ENCODE measurements at places on chromosomes 12 and 14. TPM values are rescaled to one million over a fixed set of nuclear protein-coding genes. Genes with fewer than 3 reads are reported as not detected.

DNA sequence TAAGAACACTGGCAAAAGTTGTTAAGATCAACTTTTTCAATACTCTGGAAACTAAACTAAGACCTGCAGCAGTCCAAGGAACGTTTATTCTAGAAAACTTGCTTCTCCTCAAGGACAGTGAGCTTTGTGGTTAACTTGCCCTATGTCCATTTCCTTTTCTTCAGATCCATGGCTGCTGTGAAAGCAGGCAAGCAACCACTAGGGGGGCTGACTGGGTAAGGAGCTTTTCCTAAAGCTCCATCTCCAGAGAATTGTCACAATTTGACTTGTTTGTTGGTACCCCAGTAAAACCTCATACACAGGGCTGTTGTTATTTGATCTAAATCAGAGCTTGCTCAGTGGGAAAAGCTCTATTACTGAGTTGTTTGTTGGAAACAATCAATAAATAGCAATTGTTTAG is 10.1 kb upstream of the RPL10L start:
- peak; percentile 20 for DNase-seq

DNA sequence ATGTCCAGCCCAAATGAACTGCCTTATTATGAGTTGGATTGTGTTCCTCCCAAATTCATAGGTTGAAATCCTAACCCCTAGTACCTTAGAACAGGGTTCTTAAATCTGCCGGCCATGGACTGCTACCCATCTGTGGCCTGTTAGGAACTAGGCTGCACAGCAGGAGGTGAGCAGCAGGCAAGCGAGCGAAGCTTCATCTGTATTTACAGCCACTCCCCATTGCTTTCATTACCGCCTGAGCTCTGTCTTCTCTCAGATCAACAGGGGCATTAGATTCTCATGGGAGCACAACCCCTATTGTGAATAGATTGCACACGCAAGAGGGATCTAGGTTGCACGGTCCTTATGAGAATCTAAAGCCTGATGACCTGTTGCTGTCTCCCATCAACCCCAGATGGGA is 9.8 kb upstream of the EML5 start:
- DNase-seq, result no peak

The CDCA3 gene
- 75.3 TPM for total RNA-seq

DNA sequence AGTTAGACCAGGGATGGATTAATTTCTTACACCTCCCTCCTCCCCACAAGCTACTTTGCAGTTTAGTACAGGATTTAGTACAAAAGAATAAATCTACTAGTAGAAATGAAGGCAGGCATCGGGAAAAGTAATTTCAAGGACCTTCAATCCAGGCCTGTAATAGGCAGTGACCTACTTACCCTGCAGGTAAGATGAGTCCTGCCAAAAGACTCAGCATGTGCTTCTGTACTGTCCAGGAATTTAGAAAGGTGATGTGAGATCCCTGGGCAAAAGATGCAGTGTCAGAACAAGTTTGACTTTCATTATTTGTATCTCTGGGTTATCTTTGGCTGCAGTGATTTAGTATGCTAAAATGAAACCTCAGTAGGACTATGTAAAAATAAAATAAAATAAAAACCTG is 403.0 kb downstream of the NOVA1 start:
- DNase-seq, result no peak

DNA sequence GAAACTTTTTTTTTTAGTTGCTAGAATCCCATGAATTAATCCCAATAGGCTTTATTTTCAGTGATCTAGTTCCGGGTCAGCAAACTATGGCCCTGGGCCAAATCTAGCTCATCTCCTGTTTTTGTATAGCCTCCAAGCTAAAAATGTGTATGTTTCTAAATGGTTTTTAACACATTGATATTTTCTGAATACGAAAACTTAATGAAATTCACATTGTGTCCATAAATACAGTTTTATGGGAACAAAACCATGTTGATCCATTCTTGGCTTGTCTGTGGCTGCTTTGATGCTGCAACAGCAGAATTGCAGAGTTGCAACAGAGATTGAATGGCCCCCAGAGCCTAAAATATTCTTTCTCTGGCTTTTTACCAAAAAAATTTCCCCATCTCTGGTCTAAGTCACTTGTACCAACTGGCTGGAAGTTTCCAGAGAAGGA is 47.5 kb downstream of the ZNF664 start:
- DNase-seq, result no peak

DNA sequence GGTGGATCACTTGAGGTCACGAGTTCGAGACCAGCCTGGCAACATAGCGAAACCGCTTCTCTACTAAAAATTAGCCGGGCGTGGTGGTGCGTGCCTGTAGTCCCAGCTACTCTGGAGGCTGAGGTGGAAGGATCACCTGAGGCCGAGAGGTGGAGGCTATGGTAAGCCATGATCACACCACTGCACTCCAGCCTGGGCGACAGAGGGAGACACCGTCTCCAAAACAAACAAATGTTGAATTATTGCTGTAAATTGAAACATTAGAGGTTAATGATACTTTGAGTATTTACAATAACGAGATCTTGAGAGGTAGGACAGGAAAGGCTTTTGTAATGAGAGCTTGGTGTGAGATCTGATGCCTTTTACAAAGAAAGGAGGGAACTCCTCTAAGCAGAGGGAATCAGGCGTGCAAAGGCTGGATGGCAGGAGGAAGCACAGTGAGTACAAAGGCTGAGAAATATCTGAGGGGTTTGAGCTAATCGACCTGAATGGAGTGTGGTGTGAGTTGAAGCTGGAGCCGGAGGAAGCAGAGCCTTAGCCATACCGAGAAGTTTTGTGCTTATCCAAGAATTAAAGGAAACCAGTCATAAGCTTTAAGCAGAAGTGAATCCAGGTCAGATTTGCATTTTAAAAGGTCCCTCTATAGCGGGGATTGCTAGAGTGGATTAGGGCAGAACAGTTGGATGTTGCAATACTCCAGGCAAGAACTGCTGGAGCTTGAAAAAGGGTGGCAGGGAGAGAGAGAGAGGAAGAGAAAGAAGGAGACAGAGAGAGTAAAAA is 1.1 kb downstream of the RHNO1 start:
- no peak for DNase-seq

- no peak for DNase-seq
These were observed 107.5 kb upstream of the PARP11 start for GRCh38 chr12:3980504-3981272.

DNA sequence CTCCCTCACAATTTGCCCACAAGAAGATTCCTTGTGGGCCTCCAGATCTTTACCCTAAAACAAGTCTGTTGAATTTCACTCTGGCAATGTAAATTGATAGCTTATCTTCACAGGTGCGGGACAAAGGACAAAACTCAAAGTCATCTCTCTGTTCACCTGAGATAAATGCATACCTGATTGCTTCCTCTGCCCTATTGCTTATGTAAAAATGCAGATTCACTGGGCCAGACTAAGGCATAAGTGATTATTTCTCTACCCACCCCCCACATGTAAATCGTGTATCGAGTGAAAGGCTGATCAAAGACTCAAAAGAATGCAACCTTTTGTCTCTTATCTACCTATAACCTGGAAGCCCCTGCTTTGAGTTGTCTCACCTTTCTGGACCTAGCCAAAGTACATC is 316.8 kb downstream of the SSPN start:
- DNase-seq, result no peak

The PAN2 gene
- 16.4 TPM for total RNA-seq

The LHX5 gene
- total RNA-seq, result not detected

GRCh38 chr12:126772171-126772864 is 1494.7 kb upstream of the TMEM132C start:
- DNase-seq, result peak; percentile 97

GRCh38 chr12:1639538-1639937 is 10.5 kb downstream of the WNT5B start:
- DNase-seq, result no peak

The PLEKHA5 gene
- total RNA-seq, result 12.3 TPM

DNA sequence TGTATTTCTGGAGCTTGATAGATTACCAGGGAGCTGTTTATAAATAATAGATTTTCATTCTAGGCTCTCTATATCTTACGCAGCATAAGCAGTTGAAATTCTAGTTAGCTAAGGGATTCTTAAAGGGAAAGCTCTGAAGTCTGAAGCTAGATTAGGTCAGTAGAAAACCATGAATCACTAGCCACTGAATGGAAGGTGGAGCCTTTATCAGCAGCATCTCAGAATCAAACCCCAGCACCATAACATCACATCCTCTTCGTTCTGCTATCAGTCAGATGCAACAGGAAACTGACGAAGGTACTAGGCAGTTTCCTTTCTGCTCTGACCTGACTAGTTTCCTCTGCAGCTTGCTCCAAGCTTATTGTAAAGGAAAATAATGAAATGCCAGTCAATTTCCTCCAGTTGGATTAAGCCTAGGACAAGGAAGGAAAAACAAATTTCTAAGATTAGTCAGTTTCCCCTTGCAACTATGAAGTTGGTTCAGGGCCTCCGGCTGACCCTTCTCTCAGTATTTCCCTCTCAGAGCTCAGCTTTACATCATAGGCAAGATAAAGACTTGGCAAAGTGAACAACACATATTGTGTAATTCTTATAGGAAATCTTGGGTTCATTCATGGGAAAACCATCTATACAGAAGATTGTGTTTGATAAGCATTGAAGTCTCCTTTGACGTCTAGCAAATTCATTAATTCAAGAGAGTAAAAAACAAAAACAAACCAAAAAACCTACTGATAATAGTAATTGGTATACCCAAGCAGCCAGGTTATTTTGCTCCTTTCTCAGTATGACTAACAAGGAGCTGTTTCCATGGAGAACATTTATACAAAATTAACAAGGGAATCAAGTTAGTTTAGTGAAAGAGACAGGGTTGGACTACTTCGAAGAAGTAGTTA is 43.4 kb upstream of the CFAP54 start:
- peak; percentile 65 for DNase-seq

DNA sequence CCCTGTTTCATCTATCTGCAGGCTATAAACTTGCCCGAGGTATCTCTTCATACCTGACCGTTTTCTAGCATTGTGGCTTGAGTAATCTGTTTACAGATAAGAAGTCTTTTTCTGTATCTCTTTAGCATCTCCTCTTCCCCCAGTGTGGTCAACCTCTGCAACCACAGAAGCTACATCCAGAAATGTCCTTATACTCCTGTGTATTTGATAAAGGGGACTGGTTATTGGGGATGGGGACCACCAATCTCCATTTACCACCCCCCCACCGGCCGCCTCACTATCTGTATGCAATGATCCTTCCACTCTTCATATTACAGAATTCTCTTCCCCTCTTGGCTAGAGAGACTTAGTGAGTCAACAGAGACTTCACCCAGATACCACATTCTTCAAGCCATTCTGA is 3.4 kb upstream of the RPAP3 start:
- DNase-seq, result no peak

The WNT1 gene
- total RNA-seq, result not detected

- no peak for DNase-seq
These were observed 728.8 kb downstream of the RPS29 start for GRCh38 chr14:48857366-48857765.

DNA sequence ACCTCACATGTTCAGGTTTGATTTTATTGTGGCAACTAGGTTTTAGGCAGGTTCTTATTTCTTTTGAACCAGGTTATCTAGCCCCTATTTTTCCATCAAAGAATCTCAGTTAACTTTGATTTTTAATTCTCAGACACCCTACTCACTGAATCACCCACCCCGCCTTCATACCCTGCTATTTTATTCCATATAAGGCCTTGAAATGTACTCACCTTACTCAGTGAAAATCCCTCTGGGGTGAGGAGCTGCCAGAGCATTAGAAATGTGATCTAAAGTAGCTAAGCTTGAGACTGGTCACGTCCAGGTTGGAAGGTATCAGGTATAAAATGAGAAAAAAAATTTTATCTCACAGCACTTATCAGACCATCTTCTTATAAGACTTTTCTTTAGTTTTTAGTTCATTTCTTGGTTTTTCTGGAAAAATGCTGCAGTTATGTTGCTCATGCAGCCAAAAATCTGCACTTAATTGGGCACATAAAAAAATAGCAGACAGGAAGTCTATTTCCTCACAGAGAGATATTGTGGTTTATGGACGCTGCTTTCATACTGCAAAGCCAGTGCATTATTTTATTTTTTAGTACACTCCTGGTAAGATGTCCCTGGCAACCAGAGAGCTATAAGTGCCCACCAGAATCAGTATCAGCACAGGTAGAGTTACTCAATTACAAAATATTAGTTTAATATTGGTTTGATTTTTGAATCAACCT is 101.5 kb upstream of the CCDC91 start:
- DNase-seq, result no peak

GRCh38 chr14:33480887-33481184 is 470.0 kb downstream of the EGLN3 start:
- no peak for DNase-seq

The KLRC2 gene
- not detected for total RNA-seq

The SOAT2 gene
- 0.06 TPM for total RNA-seq

DNA sequence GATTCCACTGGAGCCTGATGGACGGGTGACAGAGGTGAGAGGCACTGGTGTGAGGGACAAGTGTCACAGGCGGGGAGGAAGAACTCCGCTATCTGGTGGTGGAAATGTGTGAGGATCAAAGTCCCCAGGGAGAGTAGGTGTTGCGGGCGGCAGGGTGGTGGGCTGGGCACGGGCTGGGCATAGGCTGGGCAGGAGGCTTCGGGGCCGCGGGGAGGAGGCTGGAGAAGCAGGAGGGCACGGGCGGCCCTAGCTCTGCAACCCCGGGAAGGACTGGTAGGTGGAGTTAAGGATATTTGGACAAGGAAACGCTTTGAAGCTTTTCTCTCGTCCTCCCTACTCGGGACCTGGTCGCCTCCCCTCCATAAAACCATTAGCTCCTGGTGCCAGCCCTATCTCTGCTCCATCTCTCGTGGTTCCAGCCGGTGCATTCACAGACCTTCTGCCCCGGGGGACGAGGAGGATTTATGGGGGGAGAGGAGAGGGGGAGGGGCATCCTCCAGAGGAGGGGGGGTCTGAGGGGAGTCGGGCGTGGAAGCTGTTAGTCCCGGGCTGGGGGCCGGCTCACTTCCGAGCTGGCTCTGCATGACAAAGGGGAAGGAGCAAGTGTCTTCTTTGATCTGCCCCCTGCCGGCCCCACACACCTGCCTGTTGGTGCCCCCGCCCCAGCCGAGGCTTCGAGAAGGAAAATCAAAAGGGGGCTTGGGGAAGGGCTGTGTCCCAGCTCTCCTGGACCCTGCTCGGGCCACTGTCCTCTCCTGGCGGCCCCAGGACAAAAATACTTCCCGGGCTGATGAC is 504 bp downstream of the WNT5B start:
- DNase-seq, result no peak

The B4GALNT1 gene
- total RNA-seq, result 77.3 TPM

- DNase-seq, result peak; percentile 52
These were observed 98.6 kb downstream of the NT5DC3 start for GRCh38 chr12:103742349-103742932.

- no peak for DNase-seq
These were observed 575 bp downstream of the TRAF3 start for GRCh38 chr14:102777711-102778337.

GRCh38 chr12:116614194-116614915 is 55.2 kb downstream of the MAP1LC3B2 start:
- DNase-seq, result no peak

The SUSD6 gene
- 2.7 TPM for total RNA-seq

All from H4 (cell line).